ENCODE measurements at places on chromosomes 12 and 14.
A peak's percentile ranks its signal among the peaks of the same experiment; 100 is the strongest.

- DNase-seq: peak; percentile 52
Observed at GRCh38 chr12:6563448-6564050, 4.5 kb downstream of the NOP2 start.

GRCh38 chr12:123767613-123768012 is 5.5 kb downstream of the DNAH10 start:
- no peak for DNase-seq

GRCh38 chr12:104495786-104496185 is 39.0 kb downstream of the CHST11 start:
- DNase-seq: no peak

DNA sequence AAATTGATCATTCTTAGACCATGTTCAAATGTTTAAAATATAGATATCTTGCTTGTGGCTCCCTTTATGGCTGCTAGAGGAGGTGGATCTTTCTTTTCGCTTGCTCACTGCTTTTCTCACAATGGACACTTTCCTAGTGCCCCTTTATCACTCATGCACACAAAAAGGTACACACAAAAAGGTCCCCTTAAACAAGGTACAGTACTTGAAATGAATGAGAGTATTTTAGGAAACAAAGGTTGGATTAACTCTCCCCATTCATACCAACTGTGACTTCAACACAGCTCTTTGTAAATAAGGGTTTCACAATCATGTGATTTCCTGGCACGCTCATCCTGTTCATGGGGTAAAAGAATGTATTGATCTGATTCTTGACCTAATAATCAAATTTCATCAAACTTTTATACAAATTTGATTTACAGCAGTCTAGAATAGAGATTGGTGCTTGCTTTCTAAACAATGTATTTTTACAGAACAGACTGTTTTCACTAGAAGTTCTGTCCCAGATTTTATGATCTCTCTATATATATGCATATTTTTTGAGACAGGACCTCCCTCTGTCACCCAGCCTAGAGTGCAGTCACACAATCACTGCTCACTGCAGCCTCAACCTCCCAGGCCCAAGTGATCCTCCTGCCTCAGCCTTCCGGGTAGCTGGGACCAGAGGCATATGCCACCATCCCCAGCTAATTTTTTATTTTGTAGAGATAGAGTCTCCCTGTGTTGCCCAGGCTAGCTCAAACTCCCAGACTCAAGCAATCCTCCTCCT is 34.4 kb upstream of the EPS8 start:
- DNase-seq: no peak

DNA sequence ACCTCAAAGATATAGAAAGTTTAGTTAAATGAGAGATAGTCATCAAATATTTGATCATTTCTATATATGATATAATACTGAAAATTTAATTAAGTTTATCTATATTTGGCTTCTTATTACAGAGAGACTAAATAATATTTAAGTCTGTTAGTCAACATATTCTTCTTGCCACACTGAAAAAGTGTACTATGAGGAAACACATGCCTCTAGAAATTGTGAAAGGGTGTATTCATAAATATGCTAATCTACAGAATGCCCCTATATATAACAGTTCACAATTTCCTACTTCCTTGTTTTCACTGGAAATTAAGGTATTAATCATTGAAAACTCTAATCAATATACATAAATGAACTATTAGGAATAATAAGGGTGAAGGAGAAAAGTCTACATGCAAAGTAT is 31.4 kb upstream of the ETV6 start:
- no peak for DNase-seq

- DNase-seq: peak; percentile 61
Observed at GRCh38 chr12:94614288-94614721, 36.1 kb downstream of the TMCC3 start.

- DNase-seq: peak; percentile 73
Observed at GRCh38 chr14:24307575-24308341, at the start of gene CIDEB. Gene CIDEB, minus strand, starts transcription at chr14:24307977. Its CDS starts 119 bp downstream, at chr14:24307858.

- DNase-seq: no peak
Observed at GRCh38 chr14:44383636-44384035, 123.4 kb downstream of the FSCB start.

DNA sequence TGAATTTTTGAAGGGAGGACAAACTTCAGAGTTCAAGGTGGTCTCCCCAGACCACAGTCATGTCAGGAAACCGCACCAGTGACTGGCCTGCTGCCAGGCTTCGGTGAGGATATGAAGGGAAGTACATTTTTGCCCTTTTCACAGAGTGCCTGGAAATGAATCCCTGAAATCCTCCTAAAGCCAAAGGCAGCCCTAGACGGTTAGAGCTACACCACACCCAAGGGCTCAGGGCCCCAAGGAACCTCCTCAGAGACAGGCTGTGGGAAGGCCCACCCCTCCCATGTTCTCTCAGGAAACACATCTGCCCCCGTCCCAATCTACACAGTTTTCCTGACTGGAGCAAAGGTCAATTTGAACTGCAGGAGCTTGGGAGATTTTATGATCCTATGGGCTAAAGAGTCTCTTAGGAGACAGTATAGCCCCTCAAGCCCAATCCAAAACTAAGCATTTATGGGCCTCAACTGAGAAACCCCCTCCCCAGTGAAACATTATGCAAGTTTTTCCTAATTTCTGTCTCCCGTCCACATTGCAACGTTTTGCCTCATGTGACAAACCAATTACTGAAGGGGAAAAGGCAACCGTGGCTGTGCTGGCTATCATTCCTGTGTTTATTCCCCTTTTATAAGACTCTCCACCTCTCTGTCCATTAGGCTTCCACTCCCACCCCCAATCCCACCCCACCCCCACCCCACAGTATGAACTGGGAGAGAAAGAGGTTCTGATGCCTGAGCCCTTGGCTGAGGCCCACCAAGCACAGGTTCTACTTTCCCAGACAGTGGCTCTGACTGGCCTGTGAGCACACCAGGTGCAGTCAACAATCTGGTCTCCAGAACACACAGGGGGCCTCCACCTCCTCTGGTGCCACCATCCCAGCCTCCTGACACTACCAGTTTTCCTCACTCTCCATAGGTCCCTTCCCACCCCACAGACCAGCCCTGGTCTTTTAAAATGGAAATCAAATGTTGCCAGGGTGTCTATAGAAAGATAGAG is 9.6 kb upstream of the RNASE1 start:
- DNase-seq: no peak

DNA sequence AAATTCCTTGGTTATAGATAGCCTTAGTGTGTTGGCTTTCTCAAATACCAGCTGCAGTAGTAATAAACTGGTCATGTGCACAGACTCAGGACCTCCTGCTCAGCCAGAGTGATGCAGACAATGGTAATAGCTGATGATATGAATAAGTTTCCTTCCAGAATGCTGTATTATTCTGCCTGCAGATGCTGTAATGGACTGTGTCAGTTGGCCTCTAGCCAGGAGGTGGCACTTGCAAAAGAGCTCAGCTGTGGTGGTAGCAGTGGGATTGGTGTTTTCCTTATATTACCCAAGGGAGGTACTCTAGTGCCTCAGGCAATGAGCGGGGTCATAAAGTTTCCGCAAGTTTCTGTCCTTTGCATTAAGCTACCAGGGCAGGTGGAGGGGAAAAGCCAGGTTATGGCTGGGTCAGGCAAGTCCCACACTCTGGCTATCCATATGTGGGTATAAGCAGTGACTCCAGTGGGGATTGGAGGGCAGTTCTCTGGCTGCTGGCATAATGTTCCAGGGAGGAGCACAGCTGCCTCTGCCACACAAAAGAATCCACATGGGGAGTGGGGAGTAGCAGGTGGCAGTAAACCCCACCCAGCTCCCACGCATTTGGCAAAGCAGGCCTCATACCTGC is 14.0 kb upstream of the MUCL1 start:
- no peak for DNase-seq

- DNase-seq: no peak
Observed at GRCh38 chr14:45112896-45113781, 21.1 kb downstream of the FKBP3 start.

DNA sequence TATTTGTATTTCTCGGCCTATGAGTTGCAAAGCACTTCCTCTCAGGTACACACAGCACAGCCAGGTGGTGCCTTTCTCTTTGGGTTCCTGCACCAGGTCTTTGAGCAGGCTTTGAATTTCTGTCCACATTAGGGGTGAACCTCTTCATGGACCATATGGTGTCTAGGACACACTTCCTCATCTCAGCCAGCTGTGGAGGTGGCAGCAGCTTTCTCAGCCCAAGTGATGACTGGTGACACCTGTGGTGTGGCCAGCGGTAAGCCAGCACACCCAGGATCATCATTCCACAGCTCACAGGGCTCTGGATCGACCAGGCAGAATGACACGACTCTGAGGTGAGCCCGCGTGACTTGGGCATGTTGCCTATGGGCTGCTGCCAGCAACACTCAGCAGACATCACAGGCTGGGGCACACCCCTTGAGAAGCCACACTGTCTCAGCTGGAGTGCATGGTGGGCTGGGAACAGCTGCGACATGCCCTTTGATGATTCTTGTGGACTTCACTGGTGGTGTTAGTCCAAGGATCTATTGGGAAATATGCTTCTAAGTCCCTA is 36.8 kb downstream of the SLC5A8 start:
- DNase-seq: no peak

- no peak for DNase-seq
Observed at GRCh38 chr14:26528415-26529182, 69.2 kb downstream of the NOVA1 start.

- peak; percentile 62 for DNase-seq
Observed at GRCh38 chr12:31234955-31235867, 90.7 kb downstream of the SINHCAF start.

- DNase-seq: no peak
Observed at GRCh38 chr12:6887460-6887859, 14.4 kb upstream of the SPSB2 start.

DNA sequence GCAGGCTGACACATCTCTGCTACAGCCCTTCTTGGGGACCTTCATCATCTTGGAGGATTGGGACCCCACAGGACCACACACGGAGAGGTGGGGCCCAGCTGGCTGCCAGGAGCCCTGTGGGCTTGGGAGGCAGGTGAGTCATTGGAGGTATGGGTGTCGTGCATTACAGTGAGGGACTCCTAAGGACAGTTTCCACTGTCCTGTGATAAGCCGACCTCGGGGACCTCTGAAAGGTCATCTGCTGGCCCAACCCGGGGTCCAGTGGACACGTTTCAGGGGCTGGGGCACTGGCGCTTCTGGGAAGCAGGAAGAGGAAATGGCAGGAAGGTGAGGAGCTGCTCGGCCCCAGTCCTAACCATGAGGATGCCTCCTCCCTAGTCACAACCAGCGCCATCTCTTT is 238.0 kb downstream of the BCL11B start:
- DNase-seq: no peak

GRCh38 chr12:45260854-45261253 is 45.0 kb downstream of the ANO6 start:
- no peak for DNase-seq

DNA sequence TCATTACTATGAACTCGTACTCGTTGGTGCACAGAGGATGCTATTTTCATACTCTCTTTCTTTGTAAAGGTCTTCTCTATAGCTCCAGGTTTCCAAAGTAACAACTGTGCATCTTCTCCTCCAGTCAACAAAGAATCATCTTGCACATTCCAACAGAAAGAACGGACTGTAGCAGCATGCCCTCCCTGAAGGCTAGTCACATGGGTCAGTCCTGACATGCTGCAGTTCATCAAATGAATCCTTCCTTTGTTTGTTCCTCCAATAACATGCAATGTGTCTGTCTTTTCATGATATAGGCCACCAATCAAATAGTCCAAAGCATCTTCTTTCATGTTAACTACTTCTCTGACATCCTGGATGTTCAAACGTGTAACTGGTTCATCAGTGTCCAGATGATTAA is 42.9 kb downstream of the WDR89 start:
- DNase-seq: no peak

DNA sequence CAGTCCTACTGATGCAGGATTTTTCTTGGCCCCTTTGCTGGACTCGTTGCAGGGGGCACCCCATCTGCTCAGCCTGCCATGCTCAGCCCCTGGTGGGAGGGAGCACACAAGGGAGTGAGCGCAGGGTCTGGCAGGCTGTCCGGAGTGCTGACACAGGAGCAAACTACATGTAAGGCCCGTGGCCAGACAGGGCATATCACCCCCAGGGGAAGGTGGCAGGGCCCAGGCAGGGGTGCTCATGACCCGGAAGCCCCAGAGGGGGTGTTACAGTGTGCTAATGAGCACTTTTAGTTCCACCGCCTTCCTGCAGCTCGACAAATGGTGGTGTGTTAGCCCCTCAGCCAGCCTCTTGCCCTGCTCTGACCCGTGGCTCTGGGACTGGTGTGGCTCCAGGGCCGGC is 645.6 kb upstream of the TMEM132C start:
- peak; percentile 34 for DNase-seq

DNA sequence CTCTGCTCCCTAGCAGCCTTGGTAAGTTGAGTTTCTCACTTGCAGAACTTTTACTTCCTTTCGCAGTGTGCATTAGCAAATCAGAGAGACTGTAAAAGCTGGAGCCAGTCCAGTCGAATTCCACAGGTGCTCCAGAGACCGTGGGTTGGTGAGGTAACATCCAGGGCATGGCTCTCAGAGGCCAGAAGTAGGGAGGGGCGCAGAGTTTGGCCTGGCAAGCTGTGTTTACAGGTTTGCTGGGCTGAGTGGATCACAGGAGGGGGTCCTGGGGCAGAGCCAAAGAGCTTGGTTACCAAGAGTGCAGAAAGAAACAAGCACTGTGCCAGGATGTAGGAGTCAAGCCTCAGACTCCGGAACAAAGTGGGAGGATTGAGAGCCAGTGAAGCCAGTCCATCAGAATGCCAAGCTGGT is 10.2 kb upstream of the BHLHE41 start:
- DNase-seq: no peak

- DNase-seq: no peak
Observed at GRCh38 chr12:68139941-68140340, 19.6 kb downstream of the IFNG start.

GRCh38 chr12:49358483-49359141 is 8.7 kb upstream of the SPATS2 start:
- DNase-seq: peak; percentile 77

DNA sequence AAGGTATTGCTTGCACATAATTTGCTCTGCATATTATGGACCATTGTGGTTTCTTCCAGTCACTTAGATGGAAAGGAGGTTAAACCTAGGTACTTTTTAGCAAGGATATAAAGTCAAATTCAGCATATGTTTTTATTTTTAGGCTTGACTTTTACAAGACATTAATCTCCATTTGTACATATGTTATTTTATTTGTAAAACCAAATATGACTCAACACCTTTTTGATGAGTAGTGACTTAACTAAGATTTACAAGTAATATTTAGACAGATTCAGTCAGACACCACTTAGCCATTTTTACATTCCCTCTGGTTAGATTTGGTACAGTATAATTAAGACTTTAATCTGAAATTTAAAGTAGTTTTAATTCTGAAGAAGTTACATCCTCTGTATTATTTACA is 55.0 kb downstream of the BHLHE41 start:
- DNase-seq: no peak

- peak; percentile 69 for DNase-seq
Observed at GRCh38 chr14:99872786-99873440, 79.7 kb downstream of the EML1 start.

GRCh38 chr12:1920971-1921370 is 2.5 kb upstream of the CACNA2D4 start:
- peak; percentile 1 for DNase-seq

DNA sequence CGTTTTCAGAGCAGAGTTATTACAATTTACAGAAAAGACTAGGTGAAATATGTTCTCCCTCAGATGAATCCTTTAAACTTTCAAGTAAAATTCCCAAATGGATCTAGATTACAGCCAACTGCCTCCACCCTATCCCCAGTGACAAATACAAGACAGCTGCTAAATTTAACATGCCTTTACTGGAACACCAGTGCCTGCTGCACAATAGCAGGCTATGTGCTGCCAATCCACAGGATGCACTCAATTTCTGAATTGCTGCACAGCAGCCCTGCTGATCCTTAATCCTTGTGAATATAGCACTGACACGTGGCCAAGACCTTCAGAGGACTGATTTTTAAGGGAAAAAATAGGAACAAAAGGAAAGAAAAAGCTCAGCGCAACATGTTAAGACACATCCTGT is 128.9 kb downstream of the CCER1 start:
- no peak for DNase-seq

Measured in retina (tissue), 1 donor.